Endothelial cell of umbilical vein (primary cell): ENCODE measurements at places on chromosomes 12 and 14. TPM values are rescaled to one million over a fixed set of nuclear protein-coding genes. Genes with fewer than 3 reads are reported as not detected.

The FGF23 gene
- total RNA-seq, result not detected in 2 replicates

The TTLL5 gene
- 70.0 and 93.6 TPM in 2 replicates for total RNA-seq

The ST8SIA1 gene
- total RNA-seq, result not detected in 2 replicates

The REM2 gene
- 0.33 TPM in 1 of 2 replicates, not detected in the other for total RNA-seq

The ITGA7 gene
- 0.84 and 1.0 TPM in 2 replicates for total RNA-seq

The GPR162 gene
- total RNA-seq, result 8.1 and 13.7 TPM in 2 replicates

The CRIP1 gene
- total RNA-seq, result 4.8 and 8.1 TPM in 2 replicates

The TMBIM4 gene
- total RNA-seq, result 74.1 and 78.1 TPM in 2 replicates

The TMCC3 gene
- total RNA-seq, result 30.4 and 45.7 TPM in 2 replicates

The KLRK1 gene
- total RNA-seq, result not detected in 2 replicates

The CIROP gene
- not detected in 2 replicates for total RNA-seq

The NPFF gene
- total RNA-seq, result not detected in 2 replicates

The CFAP251 gene
- total RNA-seq, result 4.0 and 6.0 TPM in 2 replicates

The ZNF26 gene
- 9.7 and 11.1 TPM in 2 replicates for total RNA-seq

The IFNG-AS1 gene
- not detected in 2 replicates for total RNA-seq

The MGST1 gene
- 170 and 173 TPM in 2 replicates for total RNA-seq

The PYGL gene
- 45.7 and 46.6 TPM in 2 replicates for total RNA-seq

The HNF1A gene
- total RNA-seq, result not detected in 2 replicates

The IL22 gene
- not detected in 2 replicates for total RNA-seq

The RNU4-1 gene
- 2,141 and 7,155 TPM in 2 replicates for total RNA-seq

The C12orf75 gene
- total RNA-seq, result 60.7 and 73.6 TPM in 2 replicates

The SOAT2 gene
- total RNA-seq, result not detected in 2 replicates

The LBHD2 gene
- total RNA-seq, result not detected in 2 replicates

The KLHL33 gene
- total RNA-seq, result 0.07 TPM in 1 of 2 replicates, not detected in the other

The TAS2R50 gene
- total RNA-seq, result 1.5 and 1.6 TPM in 2 replicates

The PMCH gene
- 1.1 and 1.8 TPM in 2 replicates for total RNA-seq

The SNAPC1 gene
- total RNA-seq, result 12.7 and 21.8 TPM in 2 replicates

The CHPT1 gene
- 19.3 and 25.3 TPM in 2 replicates for total RNA-seq

The MANSC1 gene
- 56.5 and 65.0 TPM in 2 replicates for total RNA-seq
